Hypothalamus (tissue), 51 donors: ENCODE measurements at places on chromosomes 2 and 18.

- DNase-seq: no peak
Observed at GRCh38 chr2:222609381-222609780, 46.5 kb downstream of the FARSB start.

DNA sequence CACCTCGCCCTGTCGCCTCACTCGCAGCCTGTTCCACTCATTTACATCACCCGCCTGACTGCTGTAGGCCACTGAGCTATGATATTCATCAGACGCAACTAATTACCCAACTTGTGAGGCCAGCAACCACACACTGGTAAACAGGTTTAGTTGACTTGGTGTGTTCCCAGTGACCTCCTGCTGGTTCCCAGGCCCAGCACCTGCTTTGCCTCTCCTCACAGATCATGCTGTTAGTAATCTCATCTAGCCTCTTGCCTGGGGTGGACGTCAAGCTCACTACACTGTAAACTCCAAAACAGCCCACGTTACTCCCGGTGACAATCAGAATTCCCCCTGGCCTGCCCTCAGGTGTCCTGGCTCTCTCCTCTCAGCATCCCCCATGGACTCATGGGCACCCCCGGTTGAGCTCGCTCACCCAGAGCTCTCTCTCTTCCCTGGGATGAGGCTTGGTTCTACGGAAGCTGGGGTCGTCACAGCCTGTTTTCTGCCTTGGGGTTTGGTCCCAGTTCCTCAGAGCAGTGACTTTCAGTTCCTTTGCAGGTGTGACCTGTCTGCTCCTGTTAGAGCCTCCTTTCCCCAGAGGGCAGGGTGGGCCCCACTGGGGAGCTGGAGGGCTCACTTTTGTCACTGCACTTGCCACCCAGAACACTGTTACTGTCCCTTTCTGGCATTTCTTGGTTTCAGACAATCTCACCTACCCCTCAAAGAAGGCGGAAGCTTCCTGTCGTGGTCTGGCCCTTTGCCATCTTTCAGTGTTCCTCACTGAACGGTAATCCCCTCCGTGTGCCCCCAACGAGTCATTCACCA is 40.3 kb downstream of the INPP5D start:
- no peak for DNase-seq

DNA sequence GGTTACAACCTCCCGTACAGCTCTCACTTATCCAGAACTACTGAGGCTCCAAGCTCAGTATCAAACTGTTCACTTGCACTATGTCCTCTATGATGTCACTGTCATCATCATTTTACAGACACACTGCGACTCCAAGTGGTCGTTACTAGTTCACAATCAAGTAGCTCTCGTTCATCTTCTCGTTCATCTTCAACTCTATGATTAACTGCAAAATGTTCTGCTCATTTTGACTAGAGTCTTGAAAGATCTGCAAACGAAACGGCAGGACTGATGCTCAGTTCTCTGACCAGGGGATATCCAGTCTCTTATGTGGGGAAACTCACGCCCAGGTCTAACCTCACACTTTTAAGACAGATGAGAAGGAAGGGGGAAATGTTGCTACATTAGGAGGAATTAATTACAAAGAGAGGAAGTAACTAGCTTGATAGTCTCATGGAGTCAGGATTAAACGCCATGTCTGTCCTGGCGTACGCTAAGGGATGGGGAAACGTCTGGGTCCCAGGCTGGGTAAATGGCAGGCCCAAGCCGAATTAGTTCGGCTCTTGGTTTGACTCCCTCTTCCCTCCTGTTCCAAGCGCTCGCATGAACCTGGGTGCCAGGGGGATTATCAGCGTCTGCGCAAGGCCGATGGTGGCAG is 794 bp upstream of the CHCHD5 start:
- DNase-seq: no peak

DNA sequence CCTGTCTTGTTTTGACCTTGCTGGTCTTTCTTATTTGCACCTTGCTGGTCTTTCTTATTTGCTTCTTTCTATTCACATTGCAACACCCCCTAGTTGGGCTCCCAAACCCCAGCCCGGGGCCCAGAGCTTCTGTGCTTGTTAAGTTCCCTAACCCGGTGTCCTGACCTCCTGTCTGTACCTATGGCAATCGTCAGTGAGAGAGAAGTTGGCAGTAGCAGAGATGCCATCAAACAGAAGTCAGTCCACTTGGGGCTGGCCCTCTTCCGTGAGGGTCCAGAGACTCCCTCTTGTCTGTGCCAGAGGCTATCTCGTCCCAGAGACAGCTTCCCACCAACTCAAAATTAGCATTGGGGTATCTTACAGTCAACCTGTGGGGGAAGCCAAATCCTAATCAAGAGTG is 55.7 kb downstream of the DPYSL5 start:
- DNase-seq: no peak

DNA sequence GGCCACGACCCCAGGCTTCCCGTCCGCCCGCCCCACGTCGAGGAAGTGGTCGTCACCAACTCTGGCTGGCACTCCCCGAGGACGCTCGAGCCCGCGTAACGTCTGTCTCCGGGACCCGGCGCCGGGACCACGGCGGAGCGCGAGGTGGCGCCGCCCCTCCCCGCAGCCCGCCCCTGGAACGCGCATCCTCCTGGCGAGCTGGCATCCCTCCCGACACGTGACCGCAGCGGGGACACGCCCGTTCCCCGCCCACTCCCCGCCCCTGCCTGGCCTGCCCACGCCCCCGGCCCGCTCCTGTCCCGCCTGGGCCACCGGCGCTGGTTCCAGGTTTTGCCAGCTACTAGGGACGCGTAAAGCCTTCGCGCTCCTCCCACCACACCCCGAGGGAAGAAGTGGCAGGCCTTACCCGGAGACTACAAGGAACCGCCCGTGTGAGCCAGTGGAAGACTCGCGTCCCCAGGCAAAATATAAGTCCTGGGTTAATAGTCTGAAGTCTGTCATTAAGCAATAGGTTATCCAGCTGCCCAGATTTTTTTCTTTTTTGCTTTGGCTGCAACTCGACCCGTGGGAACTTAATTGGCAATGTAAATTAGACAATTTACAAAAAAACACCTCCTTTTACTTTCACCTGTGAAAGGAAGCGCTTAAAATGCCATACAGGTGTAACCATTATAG is at the start of gene OSBPL1A:
Gene OSBPL1A, minus strand, starts transcription at position 131 of the 675 bp plus-strand sequence. CDS start 20,291 bp downstream, outside the sequence.
- peak; percentile 56 for DNase-seq

DNA sequence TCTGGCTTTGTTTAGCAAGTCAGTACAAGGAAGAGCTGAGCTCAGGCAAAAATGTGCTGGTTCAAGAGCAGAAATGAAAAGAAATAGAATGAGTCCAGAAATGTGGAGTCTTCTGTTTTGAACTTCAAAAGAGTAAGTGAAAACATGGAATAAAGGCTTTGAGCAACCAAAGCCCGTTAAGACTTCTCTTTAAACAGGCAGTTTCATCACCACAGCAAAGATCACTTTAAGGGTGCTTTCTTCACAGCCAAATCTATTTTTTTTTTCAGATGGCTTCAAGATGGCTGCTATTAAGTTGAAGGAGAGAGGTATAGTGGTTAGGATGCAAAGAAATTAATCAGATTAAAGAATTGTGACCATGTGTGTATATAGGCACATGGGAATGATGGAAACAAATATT is 2.0 kb upstream of the CHRNA1 start:
- DNase-seq: no peak

DNA sequence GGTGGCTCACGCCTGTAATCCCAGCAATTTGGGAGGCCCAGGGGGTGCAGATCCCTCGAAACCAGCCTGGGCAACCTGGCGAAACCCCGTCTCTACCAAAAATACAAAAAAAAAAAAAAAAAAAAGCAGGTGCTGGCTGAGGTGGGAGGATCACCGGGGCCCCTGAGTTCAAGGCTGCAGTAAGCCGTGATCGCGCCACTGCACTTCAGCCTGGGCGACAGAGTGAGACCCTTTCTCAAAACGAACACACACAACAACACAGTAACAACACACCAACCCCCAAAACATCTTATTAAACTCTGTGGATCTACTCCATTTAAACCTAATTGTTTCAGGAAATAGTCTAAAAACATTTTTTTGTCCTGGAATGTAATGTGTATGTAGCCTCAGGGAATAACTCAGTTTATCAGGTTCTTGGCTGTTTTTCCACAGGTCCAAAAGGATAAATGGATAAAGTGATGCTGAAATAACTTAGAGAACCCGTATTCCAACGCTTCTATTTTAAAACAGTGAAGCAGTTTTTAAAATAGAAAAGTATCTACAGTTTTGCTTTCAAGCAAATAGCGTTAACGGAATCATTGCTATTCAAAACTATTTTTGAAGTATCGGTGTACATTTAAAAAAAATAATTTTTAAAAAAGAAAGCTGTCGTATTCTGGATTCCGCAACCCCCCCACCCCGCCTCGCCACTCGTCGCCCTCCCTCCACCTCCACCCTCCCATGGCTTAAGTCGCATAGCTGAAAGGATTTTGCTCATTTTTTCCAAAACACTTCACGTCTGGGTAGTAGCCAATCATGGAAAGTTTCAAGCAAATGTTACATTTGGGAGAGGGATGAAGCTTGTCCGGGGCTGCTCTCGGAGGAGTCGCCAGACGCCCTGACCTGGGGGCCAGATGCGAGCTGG is 895 bp upstream of the GLS start:
- DNase-seq: no peak

DNA sequence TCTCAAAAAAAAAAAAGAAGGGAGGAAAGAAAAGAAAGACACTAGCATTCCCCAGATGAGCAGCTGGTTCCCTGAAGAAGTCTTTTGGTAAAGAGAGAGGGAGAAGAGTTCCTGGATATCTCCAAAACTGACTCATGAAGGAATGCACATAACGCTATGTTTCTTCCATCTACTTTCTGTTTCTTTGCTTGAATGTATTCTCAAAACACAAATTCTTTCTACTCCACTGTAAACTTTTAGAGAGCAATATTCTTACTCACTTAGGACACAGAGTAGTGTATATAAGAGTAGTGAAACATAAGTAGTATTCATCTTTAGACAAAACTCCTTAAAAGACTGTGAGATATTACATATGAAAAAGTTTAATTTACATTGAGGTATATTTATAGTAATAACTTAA is 64.2 kb downstream of the TRIP12 start:
- no peak for DNase-seq

GRCh38 chr2:27281855-27282559 is at the start of gene TRIM54:
Gene TRIM54, plus strand, starts transcription at chr2:27282429. Its CDS starts 303 bp downstream, at chr2:27282732.
- no peak for DNase-seq

GRCh38 chr18:604771-605170 is 8.0 kb downstream of the CLUL1 start:
- no peak for DNase-seq

- no peak for DNase-seq
Observed at GRCh38 chr18:48996901-48997463, 46.2 kb upstream of the SMAD7 start.

- DNase-seq: no peak
Observed at GRCh38 chr18:9022397-9023155, 79.9 kb upstream of the NDUFV2 start.

DNA sequence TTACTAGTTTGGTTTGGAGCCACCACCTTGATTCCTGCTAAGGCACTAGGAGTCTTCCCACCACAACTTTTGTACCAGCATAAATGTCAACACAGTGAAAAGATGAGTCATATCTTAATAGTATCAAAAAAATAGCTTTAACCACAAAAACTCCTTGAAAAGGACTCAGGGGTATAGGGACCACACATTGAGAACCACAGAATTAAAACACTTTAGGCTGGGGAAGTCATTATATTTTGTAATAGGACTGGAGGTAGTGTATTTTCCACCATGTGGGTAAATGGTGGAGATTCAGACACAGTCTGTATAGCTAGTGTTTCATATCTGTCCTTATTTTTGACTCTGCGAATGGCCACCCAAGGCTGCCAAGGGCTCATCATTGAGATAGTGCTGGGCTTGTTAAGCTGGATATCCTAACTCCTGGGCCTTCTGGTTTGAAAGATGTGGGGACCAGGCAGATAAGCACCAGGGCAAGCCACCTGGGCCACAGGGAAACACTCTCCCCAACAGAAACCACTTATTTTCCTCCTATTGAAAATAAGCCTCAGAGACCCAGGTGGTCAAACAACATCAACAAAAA is 19.1 kb upstream of the FHL2 start:
- no peak for DNase-seq

- no peak for DNase-seq
Observed at GRCh38 chr2:38170067-38170466, 94.1 kb upstream of the CYP1B1 start.

GRCh38 chr2:46198966-46199365 is 98.2 kb upstream of the EPAS1 start:
- DNase-seq: no peak

- DNase-seq: no peak
Observed at GRCh38 chr2:234331566-234331965, 165.3 kb downstream of the ARL4C start.
